SHP77 treated with DMSO at 0.1 percent for 48 hours (cell line): ENCODE measurements at places on chromosomes 4 and X.

DNA sequence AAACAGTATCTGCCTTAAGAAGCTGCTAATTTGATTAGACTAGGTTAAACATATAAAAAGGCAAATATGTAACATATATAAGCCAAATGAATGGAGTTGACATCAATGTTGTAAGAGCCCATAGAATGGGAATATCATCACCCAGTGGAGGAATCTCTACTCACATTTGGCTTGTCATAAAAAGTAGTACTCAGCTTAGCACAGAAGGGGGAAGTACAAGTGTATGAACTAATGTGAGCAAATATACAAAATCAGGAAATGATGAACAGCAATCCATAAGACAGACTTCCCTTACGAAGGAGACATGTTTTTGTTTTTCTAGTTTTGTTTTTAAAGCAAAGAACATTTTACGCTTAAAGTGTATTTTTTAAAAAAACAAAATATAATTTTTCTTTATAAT lies 74.9 kb downstream of the MAB21L2 start:
- no peak for DNase-seq

DNA sequence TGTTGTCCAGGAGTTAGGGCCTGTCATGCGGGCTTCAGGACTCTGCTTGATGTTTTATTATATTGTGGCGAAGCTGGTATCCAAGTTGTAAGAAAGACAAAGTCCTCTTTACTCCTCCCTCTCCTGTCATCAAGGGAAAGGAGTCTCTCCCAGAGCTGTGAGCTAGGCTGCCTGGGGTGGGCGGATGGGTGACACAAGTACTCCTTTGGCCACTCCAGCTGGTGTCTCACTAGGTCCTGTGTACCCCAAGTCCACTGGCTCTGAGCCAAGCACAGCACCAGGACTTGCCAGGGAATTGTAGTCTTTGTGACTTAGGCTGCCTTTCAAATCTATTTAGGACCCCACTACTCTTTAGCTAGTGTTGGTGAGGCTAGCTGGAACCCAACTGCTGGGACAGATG lies 36.7 kb upstream of the RPS6KA6 start:
- no peak for DNase-seq

DNA sequence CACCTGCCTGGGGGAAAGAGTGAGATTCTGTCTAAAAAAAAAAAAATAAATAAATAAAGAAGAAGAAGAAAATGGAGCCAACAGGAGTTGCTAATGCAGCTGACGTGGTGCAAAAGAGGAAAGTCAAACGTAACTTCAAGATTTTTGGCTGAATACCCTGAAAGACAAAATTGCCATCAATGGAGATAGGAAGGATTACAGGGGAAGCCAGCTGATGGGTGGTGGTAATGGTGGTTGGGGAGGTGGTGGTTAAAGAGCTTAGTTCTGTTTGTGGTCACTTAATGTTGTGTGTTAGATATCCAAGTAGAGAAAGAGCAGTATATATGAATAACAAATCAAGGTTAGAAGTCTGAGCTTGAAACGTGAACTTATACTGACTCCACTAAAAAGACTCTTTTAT lies 225.4 kb downstream of the ARHGAP24 start:
- no peak for DNase-seq

DNA sequence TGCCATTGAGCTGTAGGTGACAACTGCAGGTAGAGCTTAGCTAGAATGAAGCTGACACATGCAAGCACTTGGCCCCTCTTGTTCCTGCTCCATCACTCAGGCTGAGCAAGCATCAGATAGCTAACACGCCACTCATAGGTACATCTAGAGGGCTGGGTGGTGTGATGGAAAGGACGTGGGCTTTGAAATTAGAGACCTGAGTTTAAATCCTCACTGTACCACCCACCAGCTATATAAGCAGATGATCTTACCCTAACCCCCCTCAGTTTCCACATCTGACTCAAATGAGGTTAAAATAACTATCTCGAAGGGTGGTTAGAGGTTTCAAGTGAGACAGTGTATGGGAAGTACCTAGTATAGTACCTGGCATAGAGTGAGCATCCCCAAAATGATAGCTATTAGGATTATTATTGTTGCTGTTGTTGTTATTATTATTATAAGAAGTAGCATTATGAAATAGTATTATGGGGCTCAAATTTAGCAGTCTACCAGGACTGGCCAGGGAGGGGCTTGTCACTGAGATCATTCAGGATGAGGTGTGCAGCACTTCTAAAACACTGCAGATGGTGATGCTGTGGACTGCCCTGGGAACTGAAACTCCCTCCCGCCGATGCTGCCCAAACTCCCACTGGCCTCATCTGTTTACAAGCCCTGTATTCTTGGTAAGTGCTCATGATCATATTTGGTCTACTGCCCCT lies 59.0 kb downstream of the REELD1 start:
- no peak for DNase-seq

GRCh38 chr4:77451530-77451929 lies 154.1 kb upstream of the CXCL13 start:
- DNase-seq, result peak; percentile 2

DNA sequence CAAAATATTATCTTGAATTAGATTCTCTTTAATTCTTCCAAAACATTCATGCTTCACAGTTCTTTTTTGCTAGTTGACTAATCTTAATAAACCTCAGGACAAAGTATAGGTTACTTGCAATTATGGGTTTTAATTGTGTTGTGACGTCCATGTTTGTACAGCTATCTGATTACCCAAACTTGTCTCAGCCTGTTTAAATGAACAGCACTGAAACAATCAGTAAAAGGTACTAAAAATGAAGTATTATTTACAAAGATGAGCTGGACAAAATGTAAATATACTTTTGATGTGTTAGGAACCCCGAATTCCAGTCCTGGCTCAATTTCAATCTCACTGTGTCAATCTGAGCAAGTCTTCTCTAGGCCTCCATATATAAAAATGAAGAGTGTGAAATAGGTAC lies 57.4 kb upstream of the SLC6A14 start:
- DNase-seq, result no peak

- no peak for DNase-seq
Measured at GRCh38 chr4:56297776-56298175, 89.5 kb downstream of the AASDH start.

- no peak for DNase-seq
Measured at GRCh38 chrX:132622130-132622529, 133.3 kb upstream of the MBNL3 start.

DNA sequence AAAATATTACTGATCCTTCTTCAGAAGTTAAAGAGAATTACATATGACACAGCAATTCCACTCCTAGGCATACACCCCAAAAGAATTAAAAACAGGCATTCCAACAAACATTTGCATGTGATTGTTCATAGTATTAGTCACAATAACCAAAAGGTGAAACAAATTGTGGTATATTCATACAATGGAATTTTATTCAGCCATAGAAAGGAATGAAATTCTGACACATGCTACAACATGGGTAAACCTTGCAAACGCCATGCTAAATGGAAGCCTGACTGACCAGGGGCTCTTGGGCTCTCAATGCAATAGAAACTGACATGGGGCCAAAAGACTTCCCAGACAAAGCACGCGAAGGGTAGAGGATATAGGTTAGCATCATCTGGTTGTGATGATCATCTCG lies 62.1 kb upstream of the S100G start:
- DNase-seq, result no peak

GRCh38 chr4:156583265-156583664 lies 388.3 kb downstream of the PDGFC start:
- no peak for DNase-seq

DNA sequence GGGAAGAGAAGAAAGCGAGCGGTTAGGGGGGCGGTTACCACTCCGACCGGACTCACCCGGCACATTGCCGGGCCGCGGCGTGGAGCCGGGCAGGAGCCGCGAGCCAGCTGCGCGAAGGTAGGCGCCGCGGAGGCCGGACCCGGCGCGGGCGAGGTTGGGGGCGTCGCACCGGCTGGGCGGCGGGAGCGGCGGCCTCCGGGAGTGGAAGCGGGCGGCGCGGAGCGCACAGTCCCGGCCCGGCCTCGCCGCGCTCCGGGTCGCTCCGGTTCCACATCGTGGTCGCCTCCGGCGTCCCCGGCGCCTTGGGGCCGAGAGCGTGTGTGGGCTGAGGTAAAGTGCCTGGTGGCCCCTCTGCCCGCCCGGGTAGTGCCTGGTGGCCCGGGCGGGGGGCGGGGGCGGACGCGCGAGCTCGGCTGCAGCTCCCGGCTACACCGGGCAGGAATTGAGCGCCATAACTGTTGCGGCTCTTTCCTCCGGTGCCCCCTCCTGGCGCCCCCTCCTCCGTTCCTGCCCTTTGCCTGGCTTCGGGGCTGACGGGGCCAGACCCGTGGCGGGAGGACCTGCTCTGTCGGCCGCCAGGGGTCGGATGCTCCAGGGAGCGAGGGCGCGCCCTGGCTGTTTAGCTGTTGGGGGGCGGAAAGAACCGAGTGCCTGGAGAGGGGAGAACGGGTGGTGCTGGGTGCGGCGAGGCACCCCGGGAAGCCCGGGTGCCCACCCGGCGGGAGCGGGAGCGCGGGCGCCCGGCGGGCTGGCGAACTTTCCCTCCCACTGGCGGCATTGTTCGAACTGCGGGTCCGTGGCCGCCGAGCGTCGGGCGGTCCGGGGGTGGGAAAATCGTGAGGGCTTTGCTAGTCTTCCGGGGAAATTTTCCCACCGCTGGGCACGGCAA lies 626 bp downstream of the JADE3 start:
- DNase-seq, result no peak

GRCh38 chrX:139222511-139223200 lies 307.9 kb upstream of the F9 start:
- DNase-seq, result no peak

GRCh38 chr4:74437866-74438265 lies 7.1 kb upstream of the AREG start:
- no peak for DNase-seq

GRCh38 chr4:86330961-86331742 lies 28.7 kb downstream of the MAPK10 start:
- no peak for DNase-seq

GRCh38 chrX:56744996-56745395 lies 16.0 kb downstream of the NBDY start:
- DNase-seq, result no peak

- no peak for DNase-seq
Measured at GRCh38 chr4:187109636-187110035, 386.0 kb upstream of the FAT1 start.

DNA sequence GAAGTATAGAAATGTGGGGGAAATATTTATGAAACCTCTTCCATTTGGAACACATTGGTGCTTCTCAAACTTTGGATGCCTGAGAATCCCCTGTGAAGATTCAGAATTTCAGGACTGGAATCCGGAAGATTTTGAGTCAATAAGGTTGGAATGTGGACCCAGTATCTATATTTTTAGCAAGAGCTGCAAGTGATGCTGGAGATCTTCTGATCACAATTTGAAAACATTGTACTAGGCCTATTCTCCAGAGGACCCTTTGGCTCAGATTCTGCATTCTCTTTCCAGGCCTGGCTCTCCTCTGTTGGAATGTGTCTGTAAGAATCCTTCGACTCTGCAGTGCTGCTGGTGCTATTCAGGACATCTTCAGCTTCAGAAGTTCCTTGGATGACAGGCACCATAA lies 2.4 kb upstream of the PKD2 start:
- DNase-seq, result no peak

GRCh38 chr4:109683621-109684253 lies 19.5 kb downstream of the CASP6 start:
- DNase-seq, result no peak

DNA sequence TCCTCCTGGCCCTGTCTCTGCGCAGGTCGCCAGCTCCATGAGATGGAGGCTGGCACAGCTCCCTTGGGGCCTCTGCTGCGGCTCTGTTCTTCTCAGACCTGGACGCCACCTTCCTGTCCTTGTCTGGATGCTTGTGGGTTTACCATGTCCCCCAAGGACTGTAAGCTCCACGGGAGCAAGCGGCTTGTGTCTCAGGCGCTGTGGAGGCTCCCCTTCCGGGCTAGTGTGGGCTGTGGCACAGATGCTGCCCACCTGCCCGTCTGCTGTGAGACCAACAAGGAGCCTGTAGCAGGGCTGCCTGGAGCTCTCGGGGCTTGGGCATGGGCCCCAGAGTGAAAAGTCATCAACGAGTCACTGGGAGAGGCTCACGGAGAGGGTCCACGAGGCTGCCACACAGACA lies 25.2 kb downstream of the NAT8L start:
- no peak for DNase-seq

- DNase-seq, result no peak
Measured at GRCh38 chr4:25913056-25913850, 767 bp upstream of the SMIM20 start.

DNA sequence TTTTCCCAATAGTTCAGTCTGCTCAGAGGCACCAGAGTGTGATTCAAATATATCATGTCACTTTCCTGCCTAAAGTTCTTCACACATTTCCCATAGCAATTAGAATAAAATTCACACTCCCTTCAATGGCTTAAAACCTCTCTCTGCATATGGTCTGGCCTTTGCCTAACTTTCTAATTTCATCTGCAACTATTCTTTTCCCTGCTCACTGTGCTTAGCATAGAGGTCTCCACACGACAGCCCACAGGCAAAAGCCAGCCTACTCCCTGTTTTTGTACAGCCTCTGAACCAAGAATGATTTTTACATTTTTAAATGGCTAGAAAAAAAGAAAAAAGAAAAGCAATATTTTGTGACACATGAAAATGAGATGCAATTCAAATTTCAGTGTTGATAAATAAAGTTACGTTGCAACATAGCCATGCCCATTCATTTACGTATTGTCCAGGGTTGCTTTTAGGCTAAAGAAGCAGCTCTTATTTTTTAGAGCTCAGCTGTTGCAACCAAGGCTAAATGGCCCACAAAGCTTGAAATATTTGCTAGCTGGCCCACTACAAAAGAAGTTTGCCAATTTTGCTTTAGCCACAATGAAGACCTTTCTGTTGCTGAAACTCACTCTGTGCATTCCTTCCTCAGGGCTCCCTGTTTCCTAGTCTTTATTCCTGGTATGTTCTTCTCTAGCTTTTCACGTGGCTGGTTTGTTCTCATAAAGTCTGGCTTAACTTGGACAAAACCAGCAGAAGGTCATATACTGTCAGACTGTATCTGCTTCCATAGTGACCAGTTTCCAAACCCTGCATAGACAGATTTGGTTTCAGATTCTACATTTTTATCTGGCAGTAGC lies 26.6 kb upstream of the IRF2 start:
- no peak for DNase-seq

DNA sequence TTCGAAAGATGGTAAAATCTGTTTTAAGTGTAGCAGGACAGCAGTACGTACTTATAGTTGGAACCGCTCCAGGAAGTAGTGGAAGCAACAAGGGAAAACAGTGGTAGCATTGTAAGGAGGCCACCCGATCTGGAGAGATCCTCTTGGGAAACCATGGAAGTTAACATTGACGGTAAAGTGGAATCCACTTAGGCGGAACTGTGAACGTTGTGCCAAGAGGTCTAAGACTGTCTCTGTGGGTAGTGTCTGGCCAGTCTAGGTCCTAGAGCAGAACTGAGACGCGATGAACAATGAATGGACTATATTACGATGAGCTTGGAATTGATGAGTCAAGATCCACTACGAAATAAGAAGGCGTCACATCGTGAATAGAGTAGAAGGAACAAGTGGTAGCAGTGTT lies 124.0 kb downstream of the TENM3 start:
- DNase-seq, result no peak
